COLO829 (cell line): ENCODE measurements at places on chromosomes 12 and 14.

DNA sequence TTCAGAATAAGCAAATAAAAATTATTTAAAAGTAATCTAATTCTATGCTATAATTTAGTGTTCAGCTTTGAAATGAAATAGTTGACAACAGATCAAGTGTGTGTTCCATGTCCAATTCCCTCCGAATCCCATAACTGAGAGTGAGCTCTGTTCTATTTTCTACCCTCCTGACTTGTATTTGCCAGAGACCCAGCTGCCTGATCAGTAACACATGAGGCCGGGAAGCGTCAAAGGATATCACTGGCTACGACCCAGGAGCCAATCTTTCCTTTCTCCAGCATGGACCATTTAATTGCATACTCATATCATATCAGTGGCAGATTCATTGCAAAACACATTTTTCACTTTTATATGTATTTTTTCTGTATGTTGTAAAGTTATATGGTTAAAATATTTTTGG is 108.8 kb upstream of the TSPAN8 start:
- DNase-seq, result no peak

GRCh38 chr14:93683226-93683625 is 105.1 kb downstream of the PRIMA1 start:
- no peak for DNase-seq

DNA sequence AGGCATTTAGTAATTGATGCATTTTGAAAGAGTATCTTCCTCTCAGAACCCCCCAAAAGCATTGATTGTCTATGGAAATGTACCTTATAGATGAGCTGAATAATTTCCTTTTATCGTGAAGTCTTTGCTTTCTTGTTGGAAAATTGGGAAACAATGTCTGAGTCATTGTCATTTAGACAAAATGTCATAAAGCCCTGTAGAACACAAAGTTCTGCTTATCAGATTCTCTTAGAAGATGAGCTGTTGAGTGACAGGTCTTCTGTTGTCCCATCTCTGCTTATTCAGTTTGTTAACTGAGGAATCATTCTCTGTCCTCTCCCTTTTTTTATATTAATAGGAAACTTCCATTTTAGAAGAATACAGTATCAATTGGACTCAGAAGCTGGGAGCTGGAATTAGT is 22.9 kb downstream of the MAPKAPK5 start:
- no peak for DNase-seq

- DNase-seq, result no peak
These were observed 46.7 kb downstream of the BORCS5 start for GRCh38 chr12:12403264-12404248.

DNA sequence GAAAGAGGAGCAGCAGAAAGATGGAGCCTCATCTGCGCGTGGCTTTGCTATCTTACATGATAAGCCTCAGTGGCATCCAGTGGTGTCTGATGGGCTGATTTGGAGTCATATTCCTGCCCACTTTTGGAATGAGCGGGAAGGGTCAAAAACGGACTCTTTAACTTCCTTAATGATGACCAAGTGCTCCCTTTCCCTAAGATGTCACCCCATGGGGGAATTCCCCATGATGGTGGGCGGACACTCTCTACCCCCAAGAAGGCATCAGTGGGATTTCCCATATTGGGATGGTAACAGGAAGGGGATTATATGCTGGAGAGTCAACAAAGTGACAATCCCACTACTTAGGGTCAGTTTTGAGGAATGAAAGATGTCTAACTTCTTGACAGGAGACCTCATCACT is 110.9 kb downstream of the GPATCH2L start:
- no peak for DNase-seq

DNA sequence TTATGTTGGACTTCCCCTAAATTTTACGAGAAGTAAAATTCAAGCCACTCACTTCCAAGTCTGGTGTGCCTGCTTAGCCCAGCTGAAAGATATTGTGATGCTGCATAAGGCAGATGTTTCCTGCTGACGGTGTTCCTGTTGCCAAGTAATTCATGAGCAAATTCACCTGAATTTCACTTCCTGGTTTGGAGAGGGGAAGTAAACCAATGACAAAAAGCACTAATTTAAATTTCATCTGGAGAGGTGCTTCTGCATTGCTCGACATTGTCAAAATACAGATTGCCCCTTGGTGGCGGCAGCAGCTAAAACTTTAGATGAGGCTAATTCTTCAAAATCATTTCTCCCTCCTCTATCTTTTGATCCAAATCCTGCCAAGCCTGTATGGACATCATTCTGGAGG is 281.1 kb downstream of the AACS start:
- no peak for DNase-seq

DNA sequence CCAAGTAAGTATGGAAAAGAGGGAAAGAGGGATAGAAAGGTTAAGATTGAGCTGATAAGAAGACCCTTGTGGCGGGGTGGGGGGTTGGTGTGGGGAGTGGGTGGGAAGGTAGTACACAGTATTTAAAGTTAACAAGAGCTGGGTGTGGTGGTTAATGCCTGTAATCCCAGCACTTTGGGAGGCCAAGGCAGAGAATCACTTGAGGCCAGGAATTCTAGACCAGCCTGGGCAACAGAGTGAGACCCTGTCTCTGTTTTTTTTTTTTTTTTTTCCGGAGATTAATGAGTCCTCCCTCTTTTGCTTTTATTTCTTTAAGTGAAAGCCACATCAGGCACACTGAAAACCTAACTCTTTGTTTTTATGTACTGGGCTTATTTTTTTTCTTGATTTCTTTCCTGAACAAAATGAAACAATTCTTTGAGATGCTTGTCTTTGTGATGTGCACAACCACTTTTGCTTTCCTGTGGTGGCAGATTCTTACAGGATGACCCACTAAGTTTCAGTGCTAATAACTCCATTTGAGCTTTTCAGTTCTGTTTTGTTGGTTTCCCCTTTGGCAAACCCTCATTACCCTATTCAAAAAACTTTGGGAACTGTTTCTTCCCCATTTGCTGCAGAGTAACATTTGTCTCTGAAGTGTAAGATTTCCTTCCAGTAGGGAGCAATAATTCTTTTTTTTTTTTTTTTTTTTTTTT is 54.8 kb downstream of the WNK1 start:
- DNase-seq, result no peak

DNA sequence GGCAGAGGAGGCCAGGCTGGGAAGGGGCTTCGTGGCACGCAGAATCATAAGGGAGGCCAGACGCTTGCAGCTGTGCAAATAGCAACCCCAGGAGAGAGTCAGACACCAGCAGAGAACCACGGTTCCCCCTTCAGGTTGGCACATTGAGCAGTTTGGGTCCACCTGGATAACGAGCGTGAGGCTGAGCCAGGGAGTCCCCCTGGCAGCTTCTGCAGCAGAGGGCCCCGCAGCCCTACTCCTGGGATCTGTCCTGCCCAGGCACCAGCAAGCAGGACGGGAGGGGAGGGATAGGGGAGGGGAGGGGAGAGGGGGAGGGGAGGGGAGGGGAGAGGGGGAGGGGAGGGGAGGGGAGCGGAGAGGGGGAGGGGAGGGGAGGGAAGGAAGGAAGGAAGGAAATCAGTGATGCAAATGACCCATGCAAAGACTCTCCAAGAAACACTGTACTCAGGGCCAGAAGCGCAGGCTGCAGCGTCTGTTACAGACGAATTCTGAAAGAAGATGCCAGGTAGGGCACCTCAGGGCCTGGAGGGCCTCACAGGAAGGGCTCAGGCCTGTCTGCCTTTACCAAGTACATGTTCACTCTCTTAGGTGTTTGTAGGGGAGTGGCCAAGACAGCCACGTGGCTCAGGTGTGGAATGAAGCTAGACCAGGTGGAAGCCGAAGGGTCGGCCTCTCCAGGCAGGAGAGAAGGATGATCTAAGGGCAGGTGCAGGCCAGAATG is 32.3 kb upstream of the MMP17 start:
- no peak for DNase-seq

DNA sequence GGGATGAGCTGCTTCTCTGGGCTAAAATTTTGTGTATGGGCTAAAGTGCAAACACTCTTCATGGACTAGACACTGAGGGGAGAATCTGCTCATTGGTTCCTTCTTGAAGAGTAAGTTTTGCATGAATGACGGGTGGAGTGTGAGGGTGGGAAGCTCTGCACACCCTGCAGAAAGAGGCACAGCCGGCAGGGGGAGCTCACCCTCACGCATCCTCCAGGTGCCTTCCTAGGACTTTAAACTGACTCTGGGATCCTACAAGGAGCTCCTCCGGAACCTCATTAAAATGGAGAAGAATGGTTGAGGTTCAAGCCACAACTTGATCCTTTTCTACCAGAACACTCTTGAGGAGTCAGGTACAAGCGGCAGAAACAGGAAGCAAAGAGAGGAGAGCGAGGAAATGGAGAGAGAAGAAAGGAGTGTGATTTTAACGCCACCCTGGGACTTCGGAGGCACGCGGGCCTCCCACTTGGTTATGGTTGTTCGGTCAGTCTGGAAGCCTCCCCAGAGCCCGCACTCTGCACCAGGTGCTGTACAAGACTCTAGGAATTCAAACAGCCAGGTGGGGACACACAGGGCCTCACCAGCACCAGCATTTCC is 87.5 kb downstream of the SETD3 start:
- DNase-seq, result peak; percentile 34

DNA sequence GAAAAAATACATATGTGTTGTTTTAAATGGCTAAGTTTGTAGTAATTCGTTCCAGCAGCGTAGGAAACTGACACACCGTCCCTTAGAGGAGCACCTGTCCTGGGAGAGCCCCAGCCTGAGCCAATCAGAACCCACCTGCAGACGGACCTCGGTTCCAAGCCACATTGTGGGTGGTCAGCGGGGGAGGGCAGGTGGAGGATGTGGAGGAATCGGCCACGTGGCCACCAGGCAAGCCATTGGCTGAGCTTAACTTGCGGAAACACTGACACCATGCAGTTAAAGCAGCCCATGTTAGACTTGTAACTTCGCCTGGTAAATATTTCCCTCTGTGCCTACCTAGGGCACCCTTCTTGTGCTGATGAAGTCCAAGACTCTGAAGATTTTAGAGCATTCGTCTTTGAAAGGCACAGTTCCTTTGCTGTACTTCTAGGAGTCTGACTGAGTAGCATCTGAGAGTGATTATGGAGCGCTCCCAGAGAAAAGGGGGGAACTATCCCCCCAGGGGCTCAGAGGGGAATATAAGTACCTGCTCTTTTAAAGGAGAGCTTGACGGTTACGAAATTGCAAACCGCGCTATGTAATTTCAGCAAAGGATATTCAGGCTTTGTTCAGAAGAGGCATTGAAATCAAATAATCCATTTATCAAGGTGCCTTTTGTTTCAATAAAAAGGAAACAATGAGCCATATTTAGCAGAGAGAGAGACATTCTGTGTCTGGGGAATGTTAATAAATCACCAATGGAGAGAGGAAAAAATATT is 135.7 kb downstream of the TMEM132C start:
- DNase-seq, result no peak

DNA sequence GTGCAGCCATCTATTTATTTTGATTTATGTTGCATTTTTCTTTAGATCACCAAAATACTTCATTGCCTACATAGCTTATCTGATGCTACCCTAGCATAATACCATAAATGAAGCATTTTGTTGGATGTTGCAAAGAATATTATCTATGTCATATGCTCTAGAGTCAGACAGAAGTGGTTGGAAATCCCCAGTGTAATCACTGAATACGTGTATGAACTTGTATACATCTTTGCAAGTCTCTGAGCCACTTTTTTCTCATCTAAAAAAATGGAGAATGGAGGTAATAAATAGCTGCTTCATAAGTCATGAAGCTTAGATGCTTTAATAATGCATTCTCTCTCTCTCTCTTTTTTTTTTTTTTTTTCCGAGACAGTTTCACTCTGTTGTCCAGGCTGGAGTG is 18.5 kb downstream of the EVL start:
- no peak for DNase-seq

DNA sequence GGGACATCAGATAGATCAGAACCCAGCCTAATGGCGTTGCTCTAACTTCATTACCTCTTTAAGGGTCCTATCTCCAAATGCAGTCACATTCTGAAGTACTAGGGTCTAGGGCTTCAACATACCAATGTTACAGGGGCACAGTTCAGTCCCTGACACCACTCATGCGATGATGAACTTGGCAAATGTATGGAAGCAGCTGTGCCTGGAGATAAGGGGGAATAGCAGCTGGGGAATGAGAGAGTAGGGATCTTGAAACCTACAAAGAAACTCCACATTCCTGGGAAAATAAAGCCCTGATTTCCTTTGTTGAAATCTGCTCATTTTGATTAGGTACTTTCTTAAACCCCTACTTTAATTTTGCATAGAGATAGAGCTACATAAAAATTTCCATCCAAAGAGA is 20.5 kb upstream of the TMCC3 start:
- DNase-seq, result no peak

DNA sequence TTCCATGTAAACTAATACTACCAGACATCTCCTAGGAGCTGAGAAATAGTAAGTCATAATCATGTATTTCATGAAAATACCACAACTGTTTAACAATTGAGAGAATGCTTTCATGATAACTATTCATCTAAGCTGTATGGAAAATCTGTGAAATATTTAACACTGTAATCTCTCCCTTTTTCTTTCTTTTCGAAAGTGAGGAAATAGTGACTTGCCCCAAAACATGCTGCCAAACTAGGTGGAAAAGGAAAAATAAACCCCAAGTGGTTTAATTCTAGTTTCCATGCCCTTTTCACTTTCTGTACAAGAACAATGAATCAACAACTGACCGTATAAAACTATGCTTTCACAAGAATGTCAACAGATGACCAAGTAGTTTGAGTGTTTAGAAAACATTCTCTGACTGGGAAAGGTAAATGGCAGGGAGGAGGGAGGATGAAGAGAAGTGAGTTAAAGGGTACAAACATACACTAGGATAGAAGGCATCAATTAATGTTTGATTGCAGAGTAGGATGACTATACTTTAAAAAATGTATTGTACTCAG is 147.5 kb upstream of the AVPR1A start:
- no peak for DNase-seq

DNA sequence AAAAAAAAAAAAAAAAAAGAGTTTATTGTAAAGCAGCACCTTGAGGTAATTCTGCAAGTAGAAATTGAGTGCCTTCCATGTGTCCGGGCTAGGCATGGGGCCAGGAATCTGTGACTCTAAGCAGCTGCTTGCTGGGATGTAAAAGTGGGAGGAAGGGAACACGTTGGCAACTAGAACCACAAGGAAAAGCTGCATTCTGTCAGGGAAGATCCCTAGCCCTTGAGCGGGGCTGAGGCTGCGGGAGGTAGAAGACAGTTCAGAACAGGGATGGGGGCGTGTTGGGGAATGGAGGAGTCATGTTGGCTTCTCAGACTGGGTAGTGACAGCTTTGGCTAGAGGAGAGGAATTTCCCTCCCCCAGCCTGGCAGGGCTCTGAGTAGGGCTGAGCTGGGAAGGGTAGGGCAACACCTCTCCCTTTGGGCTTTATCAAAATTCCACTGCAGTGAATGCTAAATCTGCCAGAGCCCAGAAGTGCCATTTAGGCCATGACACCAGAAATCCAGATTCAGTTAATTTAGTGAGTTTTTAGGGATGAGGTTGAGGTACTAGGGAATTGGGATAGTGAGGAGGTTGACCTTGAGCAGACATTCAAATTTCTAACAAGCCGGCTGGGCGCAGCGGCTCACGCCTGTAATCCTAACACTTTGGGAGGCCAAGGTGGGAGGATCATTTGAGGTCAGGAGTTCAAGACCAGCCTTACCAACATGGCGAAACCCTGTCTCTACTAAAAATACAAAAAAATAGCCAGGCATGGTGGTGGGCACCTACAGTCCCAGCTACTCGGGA is 3.4 kb upstream of the TRAFD1 start:
- no peak for DNase-seq
